Activated CD8-positive, alpha-beta memory T cell treated with anti-CD3 and anti-CD28 coated beads for 1 hour (primary cell): ENCODE measurements at places on chromosomes 3 and 15.

- no peak for DNase-seq
Measured at GRCh38 chr3:53482227-53482626, 12.2 kb upstream of the CACNA1D start.

- DNase-seq = no peak
Measured at GRCh38 chr3:12229146-12229851, 59.6 kb upstream of the PPARG start.

DNA sequence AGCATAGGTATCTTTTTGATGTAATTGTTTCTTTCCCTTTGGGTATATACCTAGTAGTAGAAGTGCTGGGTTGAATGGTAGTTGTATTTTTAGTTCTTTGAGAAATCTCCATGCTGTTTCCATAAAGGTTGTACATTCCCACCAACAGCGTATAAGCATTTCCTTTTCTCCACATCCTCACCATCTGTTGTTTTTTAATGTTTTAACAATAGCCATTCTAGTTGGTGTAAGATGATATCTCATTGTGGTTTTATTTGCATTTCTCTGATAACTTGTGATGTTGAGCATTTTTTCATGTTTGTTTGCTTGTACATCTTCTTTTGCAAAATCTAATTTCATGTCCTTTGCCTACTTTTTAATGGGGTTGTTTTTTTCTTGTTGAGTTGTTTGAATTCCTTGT, 80.0 kb upstream of the TMC3 start:
- DNase-seq = no peak

DNA sequence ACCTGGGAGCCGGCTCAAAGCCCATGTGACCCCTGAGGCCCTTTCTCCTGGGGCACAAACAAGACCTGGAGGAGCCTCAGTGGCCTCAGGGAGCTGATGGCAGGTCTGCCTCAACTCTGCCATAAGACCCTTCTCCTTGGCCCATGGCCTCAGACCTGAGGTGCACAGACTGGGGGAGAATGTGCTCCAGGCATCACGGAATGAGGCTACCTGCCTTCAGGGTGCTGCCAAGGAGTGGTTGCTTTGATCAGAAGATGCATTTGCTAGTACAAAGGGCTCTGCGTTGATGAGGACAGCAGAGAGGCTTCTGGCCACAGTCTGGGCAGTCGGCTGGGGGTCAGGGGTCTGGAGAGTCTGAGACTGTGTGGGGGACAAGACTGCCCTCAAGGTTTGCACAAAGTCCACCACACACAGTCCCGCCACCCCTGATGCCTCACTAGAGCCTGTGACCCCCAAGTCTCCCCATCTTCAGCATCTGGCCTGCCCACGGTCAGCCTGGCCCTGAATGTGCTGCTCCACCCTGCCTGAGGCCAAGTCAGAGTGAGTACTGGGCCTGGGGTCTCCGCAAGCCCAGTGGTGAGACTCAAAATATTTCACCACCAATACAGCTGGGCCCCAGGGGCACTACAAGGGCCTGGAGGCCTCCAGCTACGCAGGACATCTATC, 26.6 kb downstream of the ALDH1L1 start:
- DNase-seq = no peak

DNA sequence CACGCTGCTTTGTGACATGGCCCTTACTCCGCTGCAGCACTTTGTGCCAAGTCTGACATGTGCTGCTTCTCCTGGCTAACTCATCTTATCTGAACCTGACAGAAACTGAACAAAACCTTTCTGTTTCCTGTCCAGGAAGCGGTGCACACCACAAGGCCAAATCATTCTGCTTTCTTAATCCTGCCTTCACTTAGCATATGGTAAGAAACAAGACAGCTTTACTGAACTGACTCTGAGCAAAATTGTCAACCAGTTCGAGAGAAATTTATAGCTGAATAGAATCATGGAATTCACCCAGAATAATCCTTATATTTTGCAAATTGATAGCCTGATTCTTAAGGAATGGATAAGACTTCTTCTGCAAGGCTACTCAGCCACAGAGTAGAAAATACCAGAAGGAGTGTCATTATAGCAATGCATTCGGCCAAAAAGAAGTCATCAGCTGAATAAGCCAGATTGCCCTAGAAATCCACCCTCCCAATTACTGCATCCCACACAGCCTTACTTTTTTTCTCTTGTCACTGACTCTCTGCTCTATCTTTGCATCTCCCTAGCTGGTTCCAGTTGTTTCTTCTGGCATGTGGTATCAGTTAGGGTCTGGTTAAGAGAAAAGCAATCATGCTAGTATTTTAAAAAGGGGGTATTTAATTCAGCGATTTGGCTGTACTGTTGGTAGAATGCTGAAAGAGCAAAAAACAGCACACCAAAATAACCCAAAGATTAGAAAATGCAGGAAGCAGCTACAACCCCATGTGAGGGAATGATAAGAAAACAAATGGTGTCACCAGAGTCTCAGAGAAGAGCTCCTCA, 41.6 kb upstream of the STRIT1 start:
- DNase-seq = no peak
